ENCODE measurements at places on chromosomes 3 and 15.

GRCh38 chr15:43204016-43204901, 16.6 kb downstream of the EPB42 start:
- no peak for DNase-seq

- DNase-seq = no peak
Measured at GRCh38 chr3:151769175-151769574, 35.4 kb downstream of the AADACL2 start.

DNA sequence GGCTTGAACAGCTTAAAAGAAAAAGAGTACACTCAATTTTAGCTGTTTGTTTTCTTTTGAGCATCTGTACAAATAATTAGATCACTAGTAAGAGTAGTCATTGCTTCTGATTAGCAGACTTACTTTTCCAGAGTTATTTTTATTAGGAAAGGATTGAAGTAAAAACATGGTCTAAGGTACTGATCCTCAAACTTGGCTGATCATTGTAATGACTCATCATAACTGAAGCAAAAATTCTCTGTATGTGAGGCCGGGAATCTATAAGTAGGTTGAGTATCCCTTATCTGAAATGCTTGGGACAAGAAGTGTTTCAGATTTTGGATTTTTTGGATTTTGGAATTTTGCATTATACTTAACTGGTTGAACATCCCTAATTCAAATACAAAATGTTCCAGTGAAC, 12.4 kb downstream of the NMD3 start:
- no peak for DNase-seq

- DNase-seq = no peak
Measured at GRCh38 chr3:173913397-173913796, 515.9 kb downstream of the NLGN1 start.

- no peak for DNase-seq
Measured at GRCh38 chr3:156551746-156552145, 3.2 kb downstream of the SSR3 start.

- DNase-seq = no peak
Measured at GRCh38 chr15:39884351-39884750, 35.7 kb downstream of the GPR176 start.

GRCh38 chr3:125638799-125639198, 43.5 kb upstream of the OSBPL11 start:
- no peak for DNase-seq

DNA sequence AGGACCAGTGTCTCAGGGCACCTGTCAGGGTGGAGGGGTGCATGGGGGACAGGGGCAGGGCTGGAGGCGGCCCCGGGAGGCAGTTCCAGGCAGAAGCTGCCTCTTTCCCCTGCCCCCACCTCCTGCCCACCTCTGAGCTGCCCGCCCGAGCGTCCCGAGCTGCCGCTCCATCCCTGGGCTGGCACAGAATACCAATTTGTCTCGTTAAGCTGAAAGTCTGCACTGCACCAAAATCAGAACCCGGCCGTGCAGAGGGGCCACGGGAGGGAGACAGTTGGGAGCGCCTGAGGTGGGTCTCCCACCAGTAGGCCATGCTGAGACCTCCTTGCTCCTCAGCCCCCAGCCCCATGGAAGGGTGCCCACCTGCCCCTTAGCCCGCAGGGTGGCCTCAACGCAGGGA, 1.3 kb upstream of the ATP2B2 start:
- DNase-seq = no peak

GRCh38 chr3:177561365-177561764, 364.1 kb upstream of the TBL1XR1 start:
- no peak for DNase-seq

DNA sequence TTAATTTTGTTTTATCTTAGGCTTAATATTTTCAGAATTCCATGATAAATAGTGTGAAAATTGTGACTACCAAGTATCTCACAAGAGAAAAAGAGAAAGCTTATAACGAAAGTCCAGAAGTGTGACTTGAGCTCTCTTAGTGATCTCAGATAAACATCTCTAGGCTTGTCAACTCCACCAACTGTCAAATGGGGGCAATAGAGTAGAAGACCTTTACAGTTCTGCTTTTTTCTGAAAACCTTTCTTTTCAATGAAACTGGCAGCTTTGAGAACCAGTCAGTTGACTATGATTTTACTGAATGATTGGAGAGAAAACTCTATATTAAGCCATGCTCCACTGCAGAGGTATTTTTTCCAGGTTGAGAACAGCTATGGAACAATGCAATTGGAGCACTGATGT, 119.2 kb upstream of the TP63 start:
- DNase-seq = no peak

DNA sequence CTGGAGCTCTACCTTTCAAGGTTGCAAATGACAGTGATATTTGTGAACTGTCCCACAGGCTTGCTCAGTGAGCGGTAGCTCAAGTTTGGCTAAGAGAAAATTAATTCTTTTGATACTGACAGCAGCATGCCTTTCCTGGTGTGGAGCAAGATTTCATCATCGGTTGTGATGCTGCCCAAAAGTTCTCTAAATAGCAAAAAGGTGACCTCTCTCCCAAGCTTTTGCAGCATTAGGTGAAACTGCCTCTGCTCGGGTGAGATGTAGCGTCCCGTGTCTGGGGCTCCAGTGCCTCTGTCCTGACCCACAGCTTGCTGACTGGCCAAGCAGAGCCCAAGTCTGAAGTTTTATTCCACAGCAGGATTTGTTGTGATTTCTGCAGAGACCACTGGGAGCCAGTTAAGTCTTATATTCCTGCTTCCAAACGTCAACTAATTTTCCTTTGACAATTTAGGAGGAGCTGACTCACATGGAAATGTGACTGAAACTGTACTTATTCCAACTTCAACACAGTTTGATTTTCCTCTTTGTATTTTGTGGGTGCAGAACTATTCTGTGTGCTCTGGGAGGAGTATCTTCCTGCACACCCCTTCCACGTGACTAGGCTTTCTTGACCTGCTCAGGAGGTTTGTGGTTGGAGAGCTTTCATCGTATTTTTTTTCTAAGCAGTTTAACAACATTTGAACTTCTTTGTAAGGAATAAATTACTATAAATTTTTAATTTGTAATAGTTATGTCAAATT, 5.9 kb downstream of the SYNM start:
- no peak for DNase-seq

DNA sequence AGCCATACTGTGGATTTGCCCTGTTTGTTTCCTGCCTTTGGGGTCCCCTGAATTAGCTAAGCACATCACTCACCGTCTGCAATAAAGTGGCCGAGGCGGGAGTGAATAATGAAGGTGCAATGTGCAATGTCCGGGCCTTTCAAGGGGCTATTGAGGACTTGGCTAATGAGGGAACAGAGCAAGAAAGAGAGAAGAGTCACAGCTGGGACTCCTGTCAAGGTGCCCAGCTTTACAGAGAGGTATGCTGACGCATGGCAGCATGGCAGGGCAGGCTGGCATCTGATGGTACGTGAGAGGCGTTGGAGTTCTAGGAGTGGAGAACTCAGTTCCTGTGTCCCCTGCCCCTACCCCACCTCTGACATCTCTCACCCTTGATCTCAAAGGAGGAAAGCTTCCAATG, 13.8 kb upstream of the ATP2B2 start:
- no peak for DNase-seq

- no peak for DNase-seq
Measured at GRCh38 chr15:82552861-82553260, 12.6 kb upstream of the RPS17 start.

GRCh38 chr3:97930018-97930417, 42.2 kb downstream of the RIOX2 start:
- DNase-seq = no peak

DNA sequence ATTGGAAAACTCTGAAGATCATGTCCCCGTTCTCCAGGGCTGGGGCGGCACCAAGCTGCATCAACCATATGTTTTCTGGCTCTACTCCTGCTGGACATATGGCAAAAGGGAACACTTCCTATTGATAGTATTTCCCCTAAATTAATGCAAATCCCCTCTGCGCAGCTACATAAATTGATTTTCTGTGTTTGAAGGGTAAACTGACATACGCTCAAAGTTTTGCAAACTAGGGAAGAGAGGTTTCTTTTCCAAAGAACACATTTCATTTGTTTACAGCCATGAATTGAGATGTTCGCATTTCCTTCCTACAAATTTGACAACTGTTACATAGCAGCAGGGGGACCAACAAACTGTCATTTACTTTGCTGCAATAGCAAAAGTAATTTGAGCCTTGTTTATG, 35.9 kb downstream of the CTXND1 start:
- DNase-seq = no peak

DNA sequence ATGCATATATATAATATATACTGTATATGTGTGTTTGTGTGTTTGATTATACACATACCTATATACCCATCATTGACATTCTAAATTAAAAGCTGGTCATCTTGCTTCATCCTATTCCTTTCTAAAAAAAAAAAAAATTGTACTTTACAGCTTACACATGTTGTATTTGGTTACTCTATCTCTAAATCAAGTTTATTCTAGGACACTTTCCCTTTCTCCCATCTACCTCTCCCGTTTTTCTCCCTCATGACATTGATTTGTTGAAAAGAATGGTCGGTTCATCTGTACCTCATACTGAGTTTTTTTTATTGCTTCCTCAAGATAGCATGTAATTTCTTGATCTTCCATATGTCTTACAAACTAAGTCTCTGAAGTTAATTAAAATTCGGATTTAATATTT, 26.9 kb downstream of the GABPB1 start:
- DNase-seq = no peak

DNA sequence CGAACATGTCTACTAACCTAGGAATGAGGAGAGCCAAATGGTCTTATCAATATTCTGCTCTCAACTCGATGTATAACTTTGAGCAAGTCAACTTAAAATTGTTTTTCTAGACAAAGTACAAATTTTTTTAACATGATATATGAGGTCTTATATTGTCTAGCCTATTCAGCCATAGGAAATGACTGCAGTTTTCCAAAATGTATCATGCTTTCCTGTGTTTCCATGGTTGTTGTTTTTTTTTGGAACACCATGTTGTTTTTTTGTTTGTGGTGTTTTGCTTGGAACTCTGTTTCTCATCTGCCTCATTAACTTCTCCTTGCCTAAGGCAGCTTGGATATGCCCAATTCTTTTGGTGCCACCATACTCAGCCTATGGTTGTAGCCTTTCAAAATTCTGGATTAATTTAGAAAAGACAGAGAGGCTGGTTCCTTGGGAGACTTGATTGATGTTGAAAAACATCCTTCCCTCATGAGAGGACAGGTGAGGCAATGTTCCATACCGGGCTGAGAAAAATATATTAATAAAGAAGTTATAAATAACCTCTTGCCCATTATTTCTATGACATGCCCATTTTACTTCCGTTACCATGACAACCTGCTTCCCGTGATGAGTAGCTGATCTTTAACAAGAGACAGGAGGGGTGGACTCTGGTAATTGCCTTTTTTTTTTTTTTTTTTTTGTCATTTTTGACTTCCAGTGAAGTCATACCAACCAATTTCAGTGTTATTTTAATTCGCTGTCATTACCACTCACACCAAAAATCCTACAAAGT, 687.9 kb upstream of the GRM7 start:
- DNase-seq = no peak

- DNase-seq = no peak
Measured at GRCh38 chr3:149480326-149481017, 6.0 kb downstream of the TM4SF4 start.

DNA sequence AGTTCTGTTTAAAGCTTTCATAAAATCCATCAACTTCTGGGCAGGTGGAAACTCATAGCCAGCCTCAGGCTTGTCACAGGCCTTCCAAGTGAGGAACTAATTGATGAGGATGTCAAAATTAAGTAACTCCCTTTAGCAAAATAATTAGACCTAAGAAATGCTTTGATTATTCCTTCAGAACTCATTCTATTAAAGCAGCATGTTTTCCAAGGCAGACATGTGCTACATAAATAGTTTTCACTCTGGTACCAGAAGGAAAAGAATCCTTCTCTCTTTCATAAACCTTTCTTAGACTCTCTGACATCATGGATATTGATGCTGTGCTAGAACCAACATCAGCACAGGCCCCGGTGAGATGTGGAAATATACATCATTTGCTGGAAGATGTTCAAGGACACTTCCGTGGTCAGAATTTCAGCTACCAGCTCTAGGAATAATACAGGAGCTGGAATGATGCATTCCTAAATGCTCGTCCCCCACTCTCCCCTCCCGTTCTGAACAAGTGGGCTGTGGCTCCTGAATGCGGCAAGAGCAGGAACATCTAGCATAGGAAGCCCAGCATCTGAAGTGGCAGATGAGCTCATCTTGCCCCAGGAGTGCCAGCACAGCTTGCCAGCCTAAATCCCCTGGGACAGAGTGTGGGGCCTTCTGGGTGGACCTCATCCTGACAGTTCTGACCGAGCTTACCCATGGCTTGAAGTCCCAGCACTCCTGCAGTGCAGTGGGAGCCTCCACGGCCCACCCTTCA, 82.4 kb downstream of the WWTR1 start:
- DNase-seq = no peak

GRCh38 chr3:9809239-9809614, 835 bp upstream of the TTLL3 start:
- no peak for DNase-seq

DNA sequence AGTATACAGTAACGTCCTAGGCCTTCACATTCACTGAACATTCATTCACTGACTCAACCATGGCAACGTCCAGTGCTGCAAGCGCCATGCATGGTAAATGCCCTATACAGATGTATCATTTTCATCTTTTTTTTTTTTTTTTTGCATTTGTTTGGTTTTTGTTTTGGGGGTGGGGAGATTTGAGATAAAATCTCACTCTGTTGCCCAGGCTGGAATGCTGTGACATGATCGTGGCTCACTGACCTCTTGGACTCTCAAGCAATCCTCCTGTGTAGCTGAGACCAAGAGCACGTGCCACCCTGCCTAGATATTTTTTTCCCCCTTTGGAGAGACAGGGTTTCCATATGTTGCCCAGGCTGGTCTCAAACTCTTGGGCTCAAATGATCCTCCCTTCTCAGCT, 37.4 kb downstream of the SUSD5 start:
- DNase-seq = no peak

DNA sequence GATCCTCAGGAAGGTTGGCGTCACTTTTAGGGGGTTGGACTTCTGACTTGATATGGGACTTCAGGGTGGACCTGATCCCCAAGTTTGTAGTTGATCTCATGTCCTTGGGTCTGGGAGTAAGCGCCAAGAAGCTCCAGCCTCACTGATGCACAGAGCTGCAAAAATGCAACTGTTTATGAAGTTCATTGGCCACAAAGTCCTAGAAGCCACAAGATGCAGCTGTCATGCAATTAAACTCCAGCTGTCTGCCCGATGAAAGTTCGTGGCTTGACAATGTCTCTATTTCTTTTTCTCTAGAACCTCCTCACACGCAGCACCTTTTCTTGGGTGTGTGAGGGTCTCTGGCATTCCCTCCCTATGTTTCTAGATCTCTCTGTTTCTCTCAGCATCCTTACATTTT, 9.2 kb upstream of the ACAN start:
- no peak for DNase-seq
